ENCODE measurements at places on chromosomes 12 and 14. TPM values are rescaled to one million over a fixed set of nuclear protein-coding genes. Genes with fewer than 3 reads are reported as not detected.

DNA sequence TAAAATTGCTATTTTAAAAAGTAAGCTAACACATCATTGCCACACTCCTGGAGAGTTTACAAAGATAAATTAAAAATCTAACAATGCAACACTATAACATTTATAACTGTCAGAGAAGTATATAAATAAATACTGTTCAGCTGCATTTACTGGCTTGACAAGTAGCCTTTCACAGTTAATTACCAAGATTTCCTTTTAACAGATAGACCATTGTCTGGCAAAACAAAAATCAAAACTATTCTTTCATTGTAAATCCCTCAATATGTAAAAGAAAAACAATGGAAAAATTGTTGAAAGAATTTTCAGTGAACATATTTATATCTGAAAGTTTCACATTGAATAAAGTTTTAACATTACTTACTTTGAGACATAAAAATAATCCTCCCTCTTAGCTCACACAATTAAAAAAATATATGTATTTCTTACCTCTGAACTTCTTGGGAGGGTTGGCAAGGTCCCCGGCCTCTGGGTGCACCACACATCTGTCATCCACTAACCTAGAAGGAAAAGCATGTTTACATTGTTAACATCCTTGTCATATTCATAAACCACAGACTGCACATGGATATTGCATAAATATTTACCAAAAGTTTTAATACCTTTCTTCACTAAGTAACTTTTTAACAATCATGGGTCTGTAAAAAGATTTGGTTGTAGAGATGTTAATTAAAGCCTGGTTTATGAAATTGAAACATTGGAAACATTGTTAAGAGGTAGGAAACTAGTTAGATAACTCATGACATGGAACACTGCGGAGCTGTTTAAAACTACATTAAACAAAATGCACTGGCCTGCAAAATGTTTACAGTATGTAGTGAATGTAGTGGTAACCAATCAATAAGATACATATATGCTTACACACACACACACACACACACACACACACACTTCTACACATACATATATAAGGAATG, 43.0 kb downstream of the ITPR2 start:
- no peak for DNase-seq

- DNase-seq = no peak
These were observed 67.1 kb upstream of the HIF1A start for GRCh38 chr14:61628016-61628725.

The ADAMTS20 gene
- 0.69 TPM for total RNA-seq

The LEMD3 gene
- total RNA-seq = 34.4 TPM
